ENCODE measurements at places on chromosomes 7 and 10.

DNA sequence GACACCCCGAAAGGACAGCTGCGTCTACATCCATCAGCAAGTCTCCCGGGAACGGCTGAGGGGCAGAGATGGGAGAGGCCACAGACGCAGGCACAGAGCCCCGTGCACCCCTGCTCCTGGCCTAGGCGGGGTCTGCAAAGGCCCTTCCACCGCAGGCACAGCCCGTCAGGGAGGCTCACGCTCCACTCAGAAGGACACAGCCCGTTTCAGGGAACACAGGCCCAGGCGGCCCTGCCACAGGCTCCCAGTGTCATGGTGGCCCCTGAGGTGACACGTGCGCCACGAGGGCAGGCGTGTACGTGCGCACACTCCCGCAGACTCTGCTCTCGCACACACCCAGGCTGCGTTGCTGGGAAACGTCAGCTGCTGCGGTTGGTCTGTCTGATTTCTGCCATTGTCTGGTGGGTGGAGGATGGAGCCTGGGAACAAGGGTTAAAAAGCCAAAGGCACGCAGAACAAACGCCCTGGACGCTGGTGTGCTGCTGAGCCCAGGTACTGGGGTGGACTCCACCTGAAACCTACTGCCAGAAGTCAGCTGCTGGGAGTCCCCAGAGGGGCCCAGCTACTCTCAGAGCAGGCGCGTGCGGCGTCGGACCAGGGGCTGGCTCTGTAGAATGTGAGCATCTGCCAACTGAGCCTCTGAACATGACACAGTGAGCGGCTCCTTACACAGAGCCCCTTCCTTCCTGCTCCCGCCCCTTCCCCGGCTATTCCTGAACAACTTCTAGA, 13.1 kb downstream of the GPER1 start:
- no peak for DNase-seq

DNA sequence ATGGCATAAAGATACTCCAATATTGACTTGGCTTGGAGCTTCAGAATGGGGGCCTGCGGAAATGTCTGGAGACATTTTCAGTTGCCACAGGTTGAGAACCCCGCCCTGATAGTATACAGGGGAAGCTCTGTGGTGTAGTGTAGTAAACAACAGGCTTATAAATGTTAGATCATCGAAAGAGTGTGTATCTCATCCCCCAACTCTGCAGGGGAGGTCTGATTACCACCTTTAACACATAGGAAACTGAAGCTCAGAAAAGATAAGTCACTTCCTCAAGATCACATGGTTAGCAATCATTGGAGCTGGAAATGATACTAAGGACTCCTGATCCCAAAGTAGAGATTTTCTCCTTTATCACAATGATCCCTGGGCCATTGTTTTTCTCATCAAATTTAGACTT, 144.5 kb upstream of the BMPER start:
- no peak for DNase-seq

DNA sequence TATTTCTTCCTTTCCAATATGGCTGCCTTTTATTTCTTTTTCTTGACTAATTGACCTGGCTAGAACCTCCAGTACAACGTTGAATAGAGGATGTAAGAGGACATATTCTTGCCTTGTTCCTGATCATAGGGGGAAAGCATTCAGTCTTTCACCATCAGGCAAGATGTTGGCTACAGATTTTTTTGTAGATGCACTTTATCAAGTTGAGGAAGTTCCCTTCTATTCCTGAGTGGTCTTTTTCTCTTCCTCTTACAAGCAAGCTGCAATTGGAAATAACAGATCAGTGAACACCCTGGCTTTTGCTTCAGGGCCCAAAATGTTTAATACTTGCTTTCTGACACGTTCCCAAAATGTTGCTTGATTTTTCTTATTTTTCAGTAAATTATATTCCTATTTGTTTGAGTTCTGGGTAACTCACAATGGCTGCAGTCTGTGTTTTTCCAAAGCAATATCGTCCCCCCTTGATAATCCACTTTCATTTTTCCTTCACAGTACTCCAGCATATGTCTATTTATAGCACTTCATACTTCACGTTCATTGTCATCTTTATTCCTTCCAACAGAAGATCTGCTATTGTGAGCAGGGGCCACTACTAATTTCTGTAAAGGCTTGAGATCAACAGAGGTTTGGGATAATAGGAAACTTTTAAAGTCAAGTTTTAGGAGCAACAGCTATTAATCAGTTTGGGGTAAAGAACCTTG, 11.7 kb downstream of the CPEB3 start:
- DNase-seq: no peak

DNA sequence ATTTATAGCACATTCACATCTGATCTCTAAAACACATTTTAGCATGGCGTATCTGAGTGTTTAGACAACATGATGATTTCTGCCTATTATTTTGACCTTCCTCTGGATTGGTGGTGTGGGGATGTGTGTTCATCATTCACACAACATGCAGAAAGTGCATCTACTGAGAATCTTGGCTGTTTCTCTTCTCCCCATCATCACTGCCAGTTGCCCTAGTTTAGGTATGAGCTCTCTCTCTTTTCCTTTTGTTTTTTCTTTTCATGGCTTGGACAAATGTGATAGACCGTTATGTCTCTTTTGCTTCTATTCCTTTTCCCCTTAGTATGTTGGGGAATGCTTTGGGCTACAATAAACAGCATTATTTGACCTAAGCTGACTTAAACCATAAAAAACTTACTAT, 239.2 kb upstream of the FZD8 start:
- DNase-seq: no peak

DNA sequence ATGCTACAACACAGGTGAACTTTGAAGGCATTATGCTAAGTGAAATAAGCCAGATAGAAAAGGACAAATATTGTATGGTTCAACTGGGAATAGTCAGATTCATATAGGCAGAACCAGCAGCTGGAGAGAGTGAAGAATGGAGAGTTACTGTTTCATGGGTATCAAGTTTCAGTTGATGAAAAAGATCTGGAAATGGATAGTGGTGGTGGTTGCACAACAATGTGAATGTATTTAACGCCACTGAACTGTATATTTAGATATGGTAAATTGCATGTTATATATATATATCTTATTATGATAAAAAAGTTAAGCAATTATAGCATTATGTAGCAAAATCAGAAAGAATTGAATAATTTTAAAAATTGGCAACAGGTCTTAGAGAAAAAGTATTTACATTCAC, 3.9 kb downstream of the LMBR1 start:
- DNase-seq: peak; percentile 20

DNA sequence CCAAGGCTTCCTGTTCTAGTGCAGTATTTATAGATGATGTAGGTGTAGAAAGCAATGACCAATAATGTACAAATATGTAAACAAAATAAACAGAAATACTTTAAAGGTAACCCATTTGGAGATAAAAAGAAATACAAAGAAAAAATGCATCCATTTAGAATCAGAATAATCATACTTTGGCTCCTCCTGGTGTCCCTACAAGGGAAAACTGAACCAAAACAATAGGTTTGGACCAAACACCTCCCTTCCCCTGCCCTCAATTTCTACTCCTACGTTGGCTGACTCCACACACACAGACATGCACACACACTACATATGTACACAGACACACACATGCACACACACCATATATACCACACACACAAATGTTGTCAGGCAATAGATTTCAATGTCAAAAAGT, 36.0 kb downstream of the C10orf143 start:
- DNase-seq: no peak

- peak; percentile 15 for DNase-seq
These were observed 417.9 kb downstream of the IPMK start for GRCh38 chr10:57849691-57850357.

GRCh38 chr7:100914879-100915447, 19.3 kb upstream of the ACHE start:
- no peak for DNase-seq

- DNase-seq: no peak
These were observed 10.7 kb upstream of the INSYN2A start for GRCh38 chr10:127207081-127207480.

DNA sequence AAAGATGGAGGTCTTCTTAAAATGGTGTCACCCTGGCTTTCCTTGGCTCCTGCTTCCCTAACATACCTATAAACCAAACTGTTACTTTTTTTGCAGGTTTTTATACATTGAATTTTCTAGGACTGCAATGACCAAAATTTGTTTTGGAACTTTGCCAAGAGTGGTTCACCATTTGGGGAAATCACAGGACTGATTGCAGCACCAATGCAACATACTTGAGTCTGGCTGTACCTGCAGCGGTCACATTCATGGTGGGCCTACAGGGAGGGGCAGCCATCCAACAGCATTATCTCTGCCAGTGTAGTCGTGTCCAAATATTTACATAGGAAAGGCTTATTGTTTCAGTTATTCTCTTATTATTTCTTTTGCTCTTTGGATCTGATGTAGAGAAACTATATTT, 69.0 kb downstream of the HACD1 start:
- DNase-seq: peak; percentile 26

DNA sequence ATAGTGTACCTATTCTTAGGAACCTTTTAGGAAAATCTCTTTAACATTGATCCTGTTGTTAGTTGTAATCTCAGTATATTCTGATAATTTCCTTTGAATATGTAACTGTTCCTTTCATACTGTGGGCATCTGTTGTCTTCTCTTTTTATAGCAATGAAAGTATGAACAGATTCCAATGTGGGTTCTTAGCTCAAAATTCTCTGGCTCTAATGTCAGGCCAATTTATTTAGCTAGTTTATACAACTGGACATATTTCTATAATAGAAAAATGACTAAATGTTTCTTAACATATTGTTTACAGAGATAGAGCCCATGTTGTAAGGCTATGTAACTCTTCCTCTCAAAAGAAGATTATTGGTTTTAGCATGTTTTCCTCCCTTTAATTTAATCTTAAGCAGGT, 363.2 kb downstream of the AUTS2 start:
- DNase-seq: no peak

DNA sequence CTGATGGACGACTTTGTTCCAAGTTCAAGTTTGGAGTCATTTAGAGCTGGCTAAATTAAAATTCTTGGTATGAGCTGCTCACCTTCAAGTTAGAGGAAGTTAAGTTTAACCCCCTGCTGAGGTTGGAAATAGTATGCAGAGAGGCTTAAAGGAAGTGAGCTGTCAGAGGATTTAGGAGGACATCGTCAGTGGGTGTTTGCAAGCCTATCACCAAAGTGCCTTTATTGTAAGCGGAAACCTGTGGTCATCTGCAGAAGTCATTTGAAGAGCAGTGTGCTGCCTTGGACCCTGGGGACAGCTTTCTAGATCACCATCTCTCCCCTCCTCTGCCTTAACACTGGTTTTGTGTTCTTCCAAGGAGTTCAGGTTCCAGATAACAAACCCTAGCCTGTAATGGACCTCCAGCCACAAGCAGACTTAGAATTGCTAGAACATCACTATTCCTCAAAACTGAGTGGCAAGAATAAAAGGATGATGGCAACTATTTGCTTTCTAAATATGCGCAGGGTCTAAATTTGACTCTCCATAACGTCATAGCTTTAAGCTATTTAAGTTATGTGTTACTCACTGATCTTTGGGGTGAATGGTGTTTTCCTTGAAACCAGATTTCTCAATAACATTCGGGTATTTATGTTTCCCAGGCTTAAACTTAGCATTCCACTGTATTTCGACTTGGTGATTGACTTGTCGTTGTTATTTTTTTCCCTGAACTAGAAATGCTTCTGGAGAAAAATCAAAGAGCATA, 93.4 kb downstream of the SLC39A12 start:
- DNase-seq: peak; percentile 80

DNA sequence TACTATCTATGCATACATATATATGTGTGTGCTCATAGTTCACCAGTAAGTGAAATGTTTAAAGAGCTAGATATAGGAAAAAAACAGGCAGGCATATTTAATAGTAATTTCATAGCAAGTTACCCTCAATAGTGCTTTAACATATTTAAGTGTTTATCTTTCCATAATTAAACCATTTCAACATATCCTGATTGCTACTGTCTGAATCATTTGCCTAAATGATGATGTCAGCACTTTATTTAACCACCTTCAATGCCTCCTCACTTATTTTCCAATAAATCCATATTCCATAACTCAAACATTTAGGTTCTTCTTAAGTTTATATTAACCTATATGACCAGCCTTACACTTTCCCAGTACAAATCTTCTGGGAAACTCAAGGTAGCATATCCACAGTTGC, 601.1 kb downstream of the ARL4A start:
- DNase-seq: no peak

DNA sequence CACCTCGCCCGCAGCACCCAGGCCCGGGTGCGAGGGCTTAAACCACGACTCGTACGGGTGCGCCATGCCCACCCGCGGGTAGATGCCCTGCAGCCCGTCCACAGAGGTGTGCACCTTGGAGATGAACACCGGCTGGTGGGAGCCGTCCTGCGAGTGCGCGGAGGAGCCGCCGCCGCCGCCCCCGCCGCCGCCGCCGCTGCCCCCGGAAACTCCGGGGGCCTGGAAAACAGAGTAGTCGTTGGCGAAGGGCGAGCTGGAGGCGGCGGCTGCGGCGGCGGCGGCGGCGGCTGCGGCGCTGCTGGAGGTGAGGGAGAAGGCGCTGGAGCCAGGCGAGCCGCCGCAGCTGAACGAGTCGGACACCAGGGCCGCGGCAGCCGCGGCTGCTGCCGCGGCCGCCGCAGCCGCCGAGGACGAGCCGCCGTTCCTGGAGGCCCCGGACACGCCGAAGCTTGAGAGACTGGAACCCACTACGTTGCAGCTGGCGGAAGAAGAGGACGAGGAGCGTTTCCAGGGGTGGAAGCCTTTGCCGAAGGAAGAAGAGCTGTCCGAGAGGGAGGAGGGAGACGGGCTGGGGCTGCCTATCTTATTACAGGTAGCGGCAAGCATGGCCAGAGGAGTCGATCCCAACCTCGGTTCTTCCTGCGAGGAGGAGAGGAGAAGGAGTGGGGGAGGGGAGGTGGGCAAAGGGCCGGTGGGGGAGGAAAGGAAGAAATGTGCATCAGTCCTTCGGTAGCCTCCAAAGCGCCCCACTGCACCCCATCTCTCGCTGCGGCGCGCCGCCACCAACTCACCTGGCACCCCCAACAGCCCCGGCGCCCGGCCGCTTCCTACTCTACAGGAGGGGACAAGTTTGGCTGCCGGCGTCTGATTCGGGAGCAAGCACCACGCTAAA, 1.3 kb downstream of the SP8 start:
- DNase-seq: no peak

DNA sequence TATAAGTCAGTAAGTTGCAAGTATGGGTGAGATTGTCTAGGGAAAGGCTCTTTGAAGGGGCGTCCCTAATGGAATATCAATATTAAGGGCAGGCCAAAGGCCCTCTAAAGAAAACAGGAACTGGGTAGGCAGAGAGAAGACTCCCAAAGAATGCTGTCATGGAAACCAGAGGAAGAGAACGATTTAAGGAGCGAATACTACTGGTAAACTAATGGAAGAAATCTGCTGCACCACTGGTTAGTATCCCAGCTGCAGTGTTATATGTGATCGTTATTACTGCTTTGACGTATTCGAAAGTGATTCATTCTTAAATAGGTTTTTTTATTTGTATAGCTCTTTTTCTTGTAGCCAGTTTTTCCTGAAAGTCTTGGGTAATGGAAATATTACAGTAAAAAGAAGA, 1.3 kb downstream of the CASP2 start:
- DNase-seq: peak; percentile 26
